ENCODE measurements at places on chromosomes 7 and 10.

GRCh38 chr7:7867846-7868571, 100.6 kb upstream of the GLCCI1 start:
- DNase-seq, result no peak

GRCh38 chr7:140541513-140542227, 62.4 kb upstream of the MKRN1 start:
- peak; percentile 76 for DNase-seq

DNA sequence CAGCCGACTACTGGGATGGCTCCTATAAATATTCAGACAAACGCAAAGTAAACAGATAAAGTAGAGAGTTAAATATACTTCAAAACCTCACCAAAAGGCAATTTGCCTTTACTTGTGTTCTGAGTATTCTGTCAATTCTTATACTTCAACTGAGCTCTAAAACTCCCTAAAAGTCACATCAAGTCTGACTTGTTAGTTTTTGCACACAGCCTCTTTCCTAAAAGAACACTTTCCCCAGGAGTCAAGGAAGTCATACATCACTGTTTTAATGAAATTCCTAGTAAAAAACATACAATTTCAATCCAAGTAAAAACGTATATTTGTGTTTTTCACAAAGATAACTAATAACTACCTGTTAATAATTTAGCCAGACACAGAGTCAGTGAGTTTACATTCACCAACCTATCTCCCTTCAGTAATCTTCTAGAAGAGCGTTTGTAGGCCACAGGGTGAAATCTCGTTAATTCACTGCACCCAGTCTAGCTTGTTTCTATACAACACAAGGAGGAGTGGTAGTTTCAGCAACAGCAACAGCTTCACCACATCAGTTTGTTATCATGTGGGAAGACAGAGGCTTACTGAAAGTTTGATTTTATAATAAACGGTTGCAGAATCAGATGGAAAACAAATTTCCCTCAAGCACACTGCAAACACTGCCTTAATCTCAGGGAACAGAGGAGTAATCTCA, 2.7 kb downstream of the COBL start:
- no peak for DNase-seq

DNA sequence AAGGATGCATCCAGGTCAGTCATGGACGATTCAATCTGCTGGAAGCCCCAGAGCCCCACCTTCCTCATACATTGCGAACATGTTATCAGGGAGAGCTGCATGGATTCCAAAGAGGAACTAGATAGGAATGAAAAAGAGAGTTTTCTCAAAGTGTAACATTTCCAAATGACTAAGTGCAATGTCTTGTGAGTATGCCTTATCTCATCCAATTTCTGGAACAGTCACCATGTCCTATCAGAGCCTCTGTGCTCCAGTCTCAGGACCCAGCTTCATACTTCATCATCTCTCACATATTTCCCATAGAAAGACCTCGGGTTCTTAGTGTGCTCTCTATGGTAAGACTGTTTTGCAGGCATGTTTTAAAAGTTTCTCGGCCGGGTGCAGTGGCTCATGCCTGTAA, 26.8 kb downstream of the ZC3HC1 start:
- no peak for DNase-seq

DNA sequence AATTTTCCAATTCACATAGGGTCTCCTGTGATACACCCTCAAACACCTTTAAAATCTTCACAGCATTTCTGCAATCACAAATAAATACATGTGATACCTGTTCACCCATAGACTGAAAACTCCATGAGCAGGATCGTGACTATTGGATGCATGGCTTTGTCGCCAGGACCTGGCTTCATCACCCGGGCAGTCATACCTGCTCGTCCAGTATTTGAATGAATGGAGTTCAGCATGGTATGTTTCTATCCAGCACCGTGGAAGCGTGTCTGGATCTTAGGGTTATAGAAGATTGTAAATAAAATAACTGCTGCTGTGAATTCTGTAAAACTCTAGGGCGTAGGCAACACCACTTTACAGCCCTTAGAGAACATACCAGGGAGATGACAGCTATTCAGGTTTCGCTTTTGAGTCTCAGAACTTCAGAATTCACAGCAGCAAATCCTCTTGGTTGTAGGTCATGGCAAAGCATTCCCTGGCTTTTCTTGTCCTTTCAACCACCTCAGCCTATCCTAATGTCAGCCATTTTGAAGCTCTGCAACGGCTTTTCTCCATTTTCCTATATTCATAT, 47.4 kb upstream of the USP6NL start:
- DNase-seq, result no peak

GRCh38 chr7:26978146-26978545, 113.8 kb upstream of the SKAP2 start:
- no peak for DNase-seq

DNA sequence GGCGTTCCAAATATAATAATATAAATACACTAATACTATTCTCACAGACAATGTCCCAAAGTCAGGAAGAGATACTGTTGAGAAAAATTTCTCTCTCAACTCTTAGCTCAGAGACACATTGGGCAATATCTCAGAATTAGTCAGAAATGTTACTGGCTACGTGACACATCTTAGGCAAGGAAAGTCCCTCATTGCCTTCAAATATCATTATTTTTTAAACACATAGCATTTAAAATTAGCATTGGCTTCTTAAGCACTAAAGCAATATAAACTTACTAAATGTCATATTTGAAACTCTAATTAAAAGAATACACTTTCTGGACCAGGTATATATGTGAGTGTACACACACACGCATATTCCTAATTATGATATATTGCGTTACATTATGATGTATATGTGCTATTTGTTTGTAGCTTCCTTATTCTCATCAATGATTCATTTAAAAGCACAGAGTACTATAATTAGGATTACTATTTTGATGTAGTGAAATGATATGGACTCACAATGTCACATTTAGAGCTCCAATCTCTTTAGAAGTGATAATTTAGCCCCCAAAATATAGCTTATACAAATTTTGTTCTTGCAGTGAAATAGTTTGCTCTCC, 255.8 kb downstream of the TWIST1 start:
- DNase-seq, result peak; percentile 56

GRCh38 chr7:98360221-98361130, 40.4 kb downstream of the BAIAP2L1 start:
- DNase-seq, result no peak

GRCh38 chr10:107747851-107748250, 583.3 kb upstream of the SORCS1 start:
- no peak for DNase-seq

DNA sequence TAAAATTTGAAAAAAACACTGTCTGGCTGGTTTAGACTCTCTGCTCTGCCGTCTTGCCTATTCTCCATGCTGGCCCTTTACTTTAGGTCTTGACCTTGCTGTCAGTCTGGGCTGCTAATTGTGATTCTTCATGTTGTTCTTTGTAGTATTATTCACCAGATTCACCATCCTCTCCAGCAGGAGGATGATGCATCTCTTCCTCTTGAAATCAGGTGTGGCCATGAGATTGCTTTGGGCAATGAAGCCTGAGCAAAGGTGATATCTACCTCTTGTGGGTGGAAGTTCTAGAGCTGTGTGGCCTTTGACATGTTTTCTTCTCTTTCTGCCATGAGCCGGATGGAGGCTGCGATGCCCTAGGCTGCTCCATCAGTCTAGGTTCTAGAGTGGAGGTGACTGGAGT, 51.3 kb upstream of the ITPRID1 start:
- no peak for DNase-seq

DNA sequence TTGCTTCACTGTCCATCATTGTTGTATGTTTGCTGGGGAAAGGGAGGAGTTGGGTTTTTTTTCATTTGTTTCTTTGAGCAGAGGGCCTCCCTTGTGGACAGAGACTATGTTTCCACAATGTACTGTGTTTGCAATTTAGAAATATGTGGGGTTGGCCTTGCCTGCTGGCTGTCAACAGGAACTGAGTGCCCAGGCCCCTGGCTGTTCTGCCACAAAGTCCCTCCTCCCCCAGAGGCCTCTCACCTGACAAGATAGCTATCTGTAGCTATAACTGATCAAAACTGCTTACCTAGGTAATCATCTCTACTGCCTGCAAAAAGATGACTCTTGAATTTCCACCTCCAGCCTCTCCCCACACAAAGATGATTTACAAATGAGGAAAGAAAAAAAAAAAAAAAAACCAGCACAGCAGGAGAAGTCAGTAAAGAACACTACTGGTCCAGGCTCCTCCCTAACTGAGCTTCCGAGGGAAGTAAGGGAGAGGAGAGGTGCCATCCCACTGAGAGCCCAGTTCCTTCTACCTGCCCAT, 121.8 kb downstream of the SGMS1 start:
- DNase-seq, result no peak

DNA sequence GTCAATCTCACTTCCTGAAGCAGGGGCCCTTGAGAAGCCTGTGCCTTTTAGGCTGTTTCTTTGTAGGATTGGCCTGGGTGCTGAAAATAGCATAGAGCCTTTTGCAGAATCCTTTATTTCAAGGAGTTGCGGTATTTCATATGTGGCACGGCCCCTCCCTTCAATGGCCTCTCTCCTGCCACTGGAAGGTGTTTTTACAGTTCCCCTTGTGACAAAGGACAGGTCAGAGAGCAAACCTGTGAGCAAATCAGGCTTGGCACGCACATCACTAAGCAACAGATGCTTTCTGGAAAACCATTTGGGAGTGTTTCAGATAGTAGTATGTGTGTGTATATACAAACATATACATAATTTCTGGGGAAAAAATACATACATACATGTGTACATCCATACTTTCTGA, 388.6 kb upstream of the C7orf33 start:
- no peak for DNase-seq

GRCh38 chr7:116443646-116444045, 55.9 kb upstream of the CAV2 start:
- no peak for DNase-seq

DNA sequence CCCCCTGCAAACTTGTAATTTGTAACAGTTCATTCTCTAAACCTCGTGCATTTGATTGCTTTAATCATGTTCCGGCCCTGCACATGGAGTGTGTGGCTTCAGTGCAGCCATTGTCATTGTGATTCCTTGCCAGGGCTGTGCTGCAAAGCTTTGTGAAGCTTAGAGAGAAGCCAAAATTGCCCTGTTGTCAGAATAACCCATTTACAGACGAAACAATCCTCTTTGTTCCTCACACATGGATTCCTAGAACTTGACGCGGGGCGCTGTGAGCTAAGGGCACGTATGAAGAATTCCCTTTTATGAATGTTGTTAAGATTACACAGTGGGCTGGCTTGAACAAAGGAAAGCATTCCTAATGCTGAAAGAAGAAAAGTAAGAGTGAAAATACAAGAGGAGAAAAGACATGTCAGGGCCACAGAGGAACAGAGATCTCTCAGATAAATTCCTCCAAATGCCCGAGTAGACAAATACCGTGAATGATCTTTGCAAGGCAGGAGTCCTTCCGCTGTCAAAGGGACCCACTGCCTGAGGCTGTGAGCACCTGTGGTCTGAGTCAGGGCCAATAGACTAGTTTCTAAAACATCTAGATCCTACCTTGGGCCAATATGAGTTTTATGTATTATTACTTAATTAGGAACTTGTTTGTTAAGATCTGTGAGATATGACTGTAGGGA, 205.4 kb upstream of the C7orf33 start:
- no peak for DNase-seq

GRCh38 chr10:105974803-105975456, 1189.6 kb downstream of the SORCS1 start:
- DNase-seq, result no peak

- DNase-seq, result no peak
Measured at GRCh38 chr7:45599851-45600706, 25.9 kb downstream of the ADCY1 start.

- DNase-seq, result no peak
Measured at GRCh38 chr7:115387137-115387536, 465.2 kb downstream of the MDFIC start.

DNA sequence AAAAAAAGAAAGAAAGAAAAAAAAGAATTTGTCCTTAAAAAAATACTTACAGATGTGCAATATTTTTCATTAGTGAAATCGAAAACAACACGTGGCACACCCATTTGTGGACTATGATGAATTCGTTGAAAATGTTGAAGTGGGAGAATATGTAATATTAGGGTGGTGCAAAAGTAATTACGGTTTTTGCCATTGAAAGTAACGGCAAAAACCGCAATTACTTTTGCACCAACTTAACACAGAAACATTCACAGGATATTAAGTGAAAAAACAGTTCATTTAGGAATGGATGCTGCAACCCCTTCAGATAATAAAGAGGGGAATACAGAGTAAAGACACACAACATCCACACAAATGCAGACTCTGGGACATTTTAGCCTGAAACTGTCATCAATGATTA, 96.0 kb downstream of the CALN1 start:
- DNase-seq, result no peak

DNA sequence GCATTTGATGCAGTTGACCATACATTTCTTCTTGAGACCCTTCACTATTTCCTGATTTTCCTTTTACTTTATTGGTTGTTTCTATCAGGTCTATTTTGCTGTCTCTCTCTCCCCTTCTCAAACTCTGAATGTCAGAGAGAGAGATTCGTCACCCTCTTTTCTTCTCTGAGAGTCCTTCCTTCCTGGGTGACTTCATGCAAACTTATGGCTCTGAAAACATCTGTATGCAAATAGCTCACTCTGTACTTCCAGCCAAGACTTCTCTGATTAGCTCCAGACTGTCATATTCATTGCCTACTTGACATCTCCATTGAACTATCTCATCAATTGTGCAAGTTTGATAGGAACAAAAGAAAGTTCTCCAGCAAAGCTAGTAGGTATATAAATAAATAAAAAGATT, 191.7 kb upstream of the KLF6 start:
- DNase-seq, result no peak

- no peak for DNase-seq
Measured at GRCh38 chr10:47088656-47089354, 177.6 kb downstream of the PTPN20 start.

DNA sequence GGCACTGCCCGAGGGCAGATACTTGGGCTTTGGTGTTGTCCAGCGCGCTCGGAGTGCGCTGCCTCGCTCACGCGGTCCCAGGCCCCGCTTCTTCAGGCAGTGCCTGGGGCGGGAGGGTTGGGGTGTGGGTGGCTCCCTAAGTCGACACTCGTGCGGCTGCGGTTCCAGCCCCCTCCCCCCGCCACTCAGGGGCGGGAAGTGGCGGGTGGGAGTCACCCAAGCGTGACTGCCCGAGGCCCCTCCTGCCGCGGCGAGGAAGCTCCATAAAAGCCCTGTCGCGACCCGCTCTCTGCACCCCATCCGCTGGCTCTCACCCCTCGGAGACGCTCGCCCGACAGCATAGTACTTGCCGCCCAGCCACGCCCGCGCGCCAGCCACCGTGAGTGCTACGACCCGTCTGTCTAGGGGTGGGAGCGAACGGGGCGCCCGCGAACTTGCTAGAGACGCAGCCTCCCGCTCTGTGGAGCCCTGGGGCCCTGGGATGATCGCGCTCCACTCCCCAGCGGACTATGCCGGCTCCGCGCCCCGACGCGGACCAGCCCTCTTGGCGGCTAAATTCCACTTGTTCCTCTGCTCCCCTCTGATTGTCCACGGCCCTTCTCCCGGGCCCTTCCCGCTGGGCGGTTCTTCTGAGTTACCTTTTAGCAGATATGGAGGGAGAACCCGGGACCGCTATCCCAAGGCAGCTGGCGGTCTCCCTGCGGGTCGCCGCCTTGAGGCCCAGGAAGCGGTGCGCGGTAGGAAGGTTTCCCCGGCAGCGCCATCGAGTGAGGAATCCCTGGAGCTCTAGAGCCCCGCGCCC, at the start of gene NPY:
NPY (plus strand) TSS at position 294 of the 802 bp plus-strand sequence. CDS start 1,051 bp downstream, outside the sequence.
- DNase-seq, result no peak
